Substantia nigra (tissue), 51 donors: ENCODE measurements at places on chromosomes 5 and 9.

GRCh38 chr9:20496328-20496727 lies 126.0 kb downstream of the MLLT3 start:
- DNase-seq = no peak

DNA sequence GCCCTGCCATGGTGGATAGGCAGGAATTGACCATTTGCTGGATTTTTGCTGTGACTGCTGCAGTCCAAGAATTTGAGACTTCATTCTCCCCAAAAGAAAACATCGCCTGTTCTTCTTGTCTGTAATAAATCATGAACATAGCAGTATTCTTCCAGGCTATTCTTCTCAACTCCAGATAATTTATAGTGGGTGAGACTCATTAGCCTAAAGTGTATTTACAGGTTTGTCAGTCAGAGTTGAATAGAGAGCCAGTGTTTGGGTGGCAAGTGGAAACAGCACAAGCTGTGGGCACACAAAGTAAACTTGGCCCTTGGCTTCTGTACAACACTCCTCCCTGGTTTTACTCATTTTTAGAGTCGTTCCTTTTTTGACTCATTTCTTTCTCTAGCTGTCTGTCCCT lies 128.2 kb upstream of the VCAN start:
- no peak for DNase-seq

- DNase-seq = no peak
Measured at GRCh38 chr5:35436400-35437057, 181.1 kb upstream of the SPEF2 start.

- no peak for DNase-seq
Measured at GRCh38 chr5:81749192-81749560, 1.7 kb downstream of the SSBP2 start.

DNA sequence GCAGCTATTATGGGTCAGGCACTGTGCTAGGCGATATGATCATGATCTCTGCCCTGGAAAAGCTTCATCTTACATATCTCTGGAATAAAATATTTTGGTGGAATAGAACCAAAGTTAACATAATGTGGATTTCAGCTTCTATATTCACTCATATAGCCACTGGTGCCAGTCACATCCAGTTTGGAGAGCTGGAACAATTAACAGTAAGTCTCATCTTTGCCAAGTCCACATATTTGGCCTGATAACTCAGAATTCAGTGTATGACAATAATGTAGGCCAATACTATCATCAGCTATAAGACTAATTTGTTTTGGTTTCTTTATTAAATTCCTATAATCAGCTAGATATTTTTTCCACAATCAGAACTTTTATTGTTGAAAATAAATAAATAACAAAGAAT lies 5.9 kb upstream of the FAM13B start:
- DNase-seq = no peak

GRCh38 chr5:112018846-112019245 lies 261.9 kb upstream of the NREP start:
- DNase-seq = no peak
